Coronary artery (tissue), 2 donors: ENCODE measurements at places on chromosomes 5 and 9.
A peak's percentile ranks its signal among the peaks of the same experiment; 100 is the strongest.

GRCh38 chr5:84274585-84275468 is 109.9 kb downstream of the EDIL3 start:
- DNase-seq = no peak

DNA sequence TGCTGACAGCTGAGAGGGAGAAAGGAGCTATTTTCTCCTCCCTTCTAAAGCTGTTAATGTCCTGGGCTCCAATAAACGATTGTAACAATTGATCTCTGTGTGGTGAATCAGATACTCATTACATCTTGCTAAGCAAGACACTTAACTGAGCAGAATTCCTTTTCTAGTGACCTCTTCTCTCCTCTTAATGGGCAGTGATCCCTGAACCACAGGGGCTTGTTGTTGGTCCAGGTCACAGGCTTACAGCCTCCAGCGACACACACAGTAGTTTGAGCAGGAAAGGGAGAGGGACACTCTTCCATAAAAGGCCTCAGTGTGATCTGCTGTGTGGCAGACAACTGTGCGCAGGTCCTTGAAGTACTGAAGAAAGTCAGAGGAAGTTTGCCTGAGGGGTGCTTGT is 58.5 kb upstream of the MYO10 start:
- DNase-seq = no peak

- no peak for DNase-seq
Observed at GRCh38 chr5:135718151-135718550, 116.3 kb upstream of the SLC25A48 start.

DNA sequence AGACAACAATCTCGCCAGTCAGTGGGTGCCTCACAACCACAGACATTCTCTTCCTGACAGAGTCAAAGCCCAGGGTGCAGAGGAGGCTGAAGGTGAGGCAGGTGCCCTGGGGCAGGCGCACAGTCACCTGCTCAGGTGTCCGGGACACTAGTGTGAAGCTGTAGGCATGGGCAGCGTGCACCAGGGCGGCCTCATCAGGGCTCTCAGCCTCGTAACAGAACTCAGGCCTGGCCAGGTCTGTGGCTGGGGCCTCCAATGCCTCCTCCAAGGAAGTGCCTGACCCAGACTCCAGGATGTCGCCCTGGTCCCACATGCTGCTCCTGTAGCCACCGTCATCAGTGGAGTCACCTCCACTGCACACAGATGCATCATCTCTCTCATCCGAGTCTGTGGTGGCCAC is 198.7 kb downstream of the PTTG1 start:
- DNase-seq = no peak

- no peak for DNase-seq
Observed at GRCh38 chr9:88278036-88278435, 110.2 kb upstream of the SPIN1 start.

DNA sequence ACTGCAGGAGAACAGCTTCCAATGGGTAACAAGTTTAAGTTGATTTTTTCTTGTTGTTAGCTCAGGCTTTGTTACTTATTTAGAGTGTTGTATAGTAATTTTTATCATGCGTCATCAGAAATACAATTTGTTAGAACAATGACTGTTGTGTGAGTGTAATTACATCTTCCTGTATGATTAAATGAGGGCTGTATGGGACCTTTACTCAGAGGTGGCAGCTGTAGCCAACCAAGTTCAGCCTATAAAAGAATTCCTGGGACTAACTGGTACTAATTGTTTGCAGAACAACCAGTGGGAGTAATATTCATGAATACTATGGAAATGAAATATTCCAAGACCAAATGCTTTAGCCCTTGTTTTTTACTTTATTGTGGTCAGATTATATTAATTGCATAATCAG is 30.8 kb upstream of the TJP2 start:
- DNase-seq = no peak

DNA sequence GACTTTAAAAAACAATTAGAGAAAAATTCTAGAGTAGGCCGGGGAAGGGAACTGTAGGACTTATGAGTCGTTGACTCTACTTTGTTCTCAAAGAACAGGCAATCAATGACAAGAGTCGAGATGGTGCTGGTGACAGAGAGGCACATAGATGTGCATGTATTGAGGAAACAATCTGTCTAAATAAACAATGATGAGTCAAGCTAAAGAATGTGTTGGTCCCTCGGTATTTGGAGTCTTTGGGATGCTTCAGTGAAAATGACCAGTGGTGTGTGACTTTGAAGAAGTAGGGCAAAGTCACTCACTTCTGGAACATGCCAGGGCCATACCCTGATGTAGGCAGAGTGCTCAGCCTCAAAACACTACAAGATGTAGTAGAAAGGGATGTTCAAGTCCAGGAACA is 288.1 kb upstream of the PANK3 start:
- DNase-seq = no peak

- no peak for DNase-seq
Observed at GRCh38 chr5:150582241-150583109, 58.0 kb upstream of the SYNPO start.

GRCh38 chr9:77544546-77544945 is 103.6 kb downstream of the GNA14 start:
- no peak for DNase-seq

- no peak for DNase-seq
Observed at GRCh38 chr5:146731909-146732659, 146.5 kb downstream of the PPP2R2B start.

DNA sequence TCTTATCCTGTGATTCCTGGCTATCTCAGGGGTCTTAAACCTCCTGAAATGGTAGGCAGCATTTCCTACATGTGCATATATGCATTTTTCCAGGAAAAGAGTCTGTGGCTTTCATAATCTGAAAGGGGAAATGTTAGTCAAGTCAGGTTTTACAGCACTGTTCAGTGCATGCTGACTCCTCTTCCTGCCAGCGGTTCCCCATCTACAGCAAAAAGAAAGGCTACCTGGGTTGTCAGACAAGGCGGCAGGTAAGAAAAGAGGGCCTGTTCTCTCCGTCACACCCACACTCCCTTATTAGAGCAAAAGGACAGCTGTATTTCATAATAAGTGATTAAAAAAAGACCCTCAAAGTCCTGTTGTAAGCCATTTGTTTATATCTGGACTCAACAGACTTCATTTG is 4.3 kb upstream of the SPATA6L start:
- DNase-seq = no peak

- peak; percentile 84 for DNase-seq
Observed at GRCh38 chr9:111896942-111897600, 457 bp downstream of the UGCG start.

DNA sequence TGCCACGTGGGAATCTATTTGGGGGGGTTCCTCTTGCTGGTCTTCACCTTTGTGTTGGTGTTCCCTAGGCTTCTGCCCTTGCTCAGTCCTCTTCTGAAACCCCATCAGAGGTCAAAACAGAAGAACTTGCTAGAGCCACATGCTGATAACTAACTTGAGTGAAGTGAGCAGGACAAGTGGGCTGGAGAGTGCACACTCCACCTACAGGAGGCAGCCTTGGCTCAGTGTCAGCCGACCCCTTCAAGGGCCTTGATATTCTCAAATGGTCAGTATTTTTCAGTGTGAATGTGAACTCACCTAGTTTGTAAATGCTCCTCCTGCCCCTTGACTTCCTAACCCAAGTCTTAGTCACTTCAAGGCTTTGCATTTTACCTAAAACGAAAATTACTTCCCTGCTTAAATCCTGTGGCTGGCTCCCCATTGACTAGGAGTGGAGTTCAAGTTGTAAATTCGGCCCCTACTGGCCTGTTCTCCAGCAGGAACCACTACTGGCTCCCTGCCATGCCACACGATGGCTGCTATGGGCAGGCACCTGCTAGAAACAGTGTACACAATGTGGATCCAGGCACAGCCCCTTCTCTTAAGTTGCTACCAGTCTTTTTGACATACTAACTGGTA is 3.6 kb upstream of the SLC1A3 start:
- DNase-seq = no peak
